ENCODE measurements at places on chromosomes 5 and 9. TPM values are rescaled to one million over a fixed set of nuclear protein-coding genes. Genes with fewer than 3 reads are reported as not detected.

DNA sequence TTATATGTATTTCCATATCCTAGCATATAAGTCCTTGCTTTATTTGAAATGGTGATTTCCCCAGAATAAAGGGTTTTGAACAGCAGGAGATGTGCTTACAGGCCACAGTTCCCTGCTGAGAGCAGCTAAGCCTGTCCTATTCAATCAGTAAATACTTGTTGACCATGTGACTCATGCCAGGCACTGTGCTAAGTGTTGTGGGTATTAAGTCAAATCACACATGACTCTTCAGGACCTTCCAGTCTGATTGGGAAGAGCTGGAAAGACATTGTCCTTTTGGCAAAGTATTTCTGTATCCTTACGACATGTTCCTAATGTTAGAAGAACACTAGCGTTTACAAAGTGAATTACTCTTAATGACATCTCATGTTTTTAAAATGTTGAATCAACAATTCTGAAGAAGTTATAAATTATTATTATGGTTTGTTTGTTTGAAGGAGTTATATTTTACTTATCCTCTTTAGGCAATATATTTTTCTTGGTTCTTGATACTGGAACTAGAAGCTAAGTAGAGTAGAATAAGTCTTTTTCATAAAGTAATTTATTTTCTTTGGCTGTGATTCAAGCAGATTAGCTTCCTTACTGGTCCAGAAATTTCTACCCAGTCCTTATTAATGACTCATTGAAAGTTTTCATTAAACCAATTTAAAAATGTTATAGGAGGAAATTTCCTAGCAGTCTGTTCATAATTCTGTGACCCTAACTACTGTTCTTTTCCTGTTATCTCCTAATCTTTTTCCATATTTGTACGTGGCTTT is 82.1 kb downstream of the GAPVD1 start:
- no peak for DNase-seq

DNA sequence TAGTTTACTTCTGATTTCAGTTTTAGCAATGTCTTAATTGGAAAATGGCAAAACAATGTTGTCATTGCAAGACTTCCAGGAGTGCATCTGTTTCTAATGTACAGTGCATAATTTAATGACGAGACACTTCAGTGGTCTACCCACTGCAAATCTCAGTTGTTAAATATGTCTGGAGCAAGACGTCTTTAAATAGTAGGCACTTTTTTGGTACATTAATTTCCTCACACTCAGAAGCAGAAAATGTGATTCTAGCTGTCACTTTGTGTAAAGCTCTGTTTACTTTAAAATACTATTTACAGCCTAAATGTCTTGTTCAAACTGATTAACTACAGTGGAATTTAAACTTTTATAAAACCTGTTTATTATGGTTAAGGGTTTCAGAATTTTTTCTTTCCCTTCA is 815.5 kb downstream of the TLE1 start:
- no peak for DNase-seq

DNA sequence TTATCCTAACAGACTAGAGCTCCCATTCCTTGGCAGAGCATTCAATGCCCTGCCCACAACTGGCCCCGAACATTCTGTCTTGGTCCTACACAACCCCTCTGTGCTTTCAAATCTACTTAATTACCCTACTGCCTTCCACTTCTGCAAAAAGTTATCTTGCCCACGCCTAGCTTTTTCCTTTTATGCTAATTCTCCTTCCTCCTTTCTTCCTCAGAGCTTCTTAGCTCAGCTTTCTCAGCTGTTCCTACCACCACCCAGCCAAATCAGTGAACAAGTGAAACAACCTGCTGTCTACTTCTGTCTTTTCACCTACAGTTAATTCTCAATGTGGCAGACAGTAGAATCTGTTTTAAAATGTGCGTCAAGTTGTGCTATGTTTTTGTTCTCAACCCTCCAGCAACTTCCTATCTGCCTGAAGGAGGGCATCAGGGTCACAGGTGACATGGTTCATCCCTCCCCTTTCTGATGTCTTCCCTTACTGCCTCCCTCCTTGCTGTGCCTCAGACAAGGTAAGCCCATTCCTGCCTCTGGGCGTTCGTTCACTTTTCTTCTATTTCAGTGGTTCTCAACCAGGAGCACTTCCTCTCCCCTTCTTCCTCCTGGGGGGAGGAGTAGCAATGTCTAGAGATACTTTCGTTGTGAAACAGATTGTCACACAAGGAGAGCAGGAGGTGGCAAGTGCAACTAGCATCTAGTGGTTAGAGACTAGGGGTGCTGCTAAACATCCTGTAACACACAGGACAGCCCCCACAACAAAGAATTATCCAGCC is 1.3 kb upstream of the REEP5 start:
- DNase-seq, result no peak

DNA sequence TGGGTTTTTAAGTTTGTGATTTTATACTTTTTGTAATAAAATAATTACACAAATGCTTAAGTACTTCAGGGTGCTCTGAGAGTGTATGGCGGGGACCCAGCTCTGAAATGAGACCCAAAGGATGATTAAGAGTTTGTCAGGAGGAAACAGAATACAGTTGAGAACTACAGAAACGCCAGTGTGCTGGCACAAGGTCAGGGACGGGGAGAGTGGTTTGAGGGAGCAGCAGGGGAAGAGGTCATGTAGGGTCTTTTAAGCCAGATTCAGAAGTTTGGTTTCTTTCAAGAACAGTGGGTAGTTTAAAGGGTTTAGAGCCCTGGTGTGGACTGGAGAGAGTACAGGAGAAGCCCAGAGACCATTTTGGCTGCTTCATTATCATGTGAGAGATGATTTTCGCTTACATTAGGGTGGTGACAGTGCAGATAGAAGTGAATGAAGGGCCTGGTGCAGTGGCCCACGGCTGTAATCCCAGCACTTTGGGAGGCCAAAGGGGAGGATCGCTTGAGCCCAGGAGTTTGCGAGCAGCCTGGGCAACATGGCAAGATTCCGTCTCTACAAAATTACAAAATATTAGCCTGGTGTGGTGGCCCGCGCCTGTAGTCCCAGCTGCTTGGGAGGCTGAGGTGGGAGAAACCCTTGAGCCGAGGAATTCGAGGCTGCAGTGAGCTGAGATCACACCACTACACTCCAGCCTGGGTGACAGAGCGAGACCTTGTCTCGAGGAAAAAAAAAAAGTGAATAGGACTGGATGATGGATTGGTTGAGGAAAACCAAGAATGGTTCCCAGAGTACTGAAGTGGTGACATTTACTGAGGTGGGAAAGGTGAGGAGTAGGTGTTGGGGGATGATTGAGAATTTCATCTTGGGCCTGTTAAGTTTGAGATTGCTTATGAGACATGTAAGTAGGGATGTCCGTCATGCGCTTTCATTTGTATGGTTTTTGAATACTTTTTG is 1.4 kb upstream of the ETF1 start:
- no peak for DNase-seq

GRCh38 chr5:147445917-147446316 is 64.0 kb downstream of the DPYSL3 start:
- no peak for DNase-seq

DNA sequence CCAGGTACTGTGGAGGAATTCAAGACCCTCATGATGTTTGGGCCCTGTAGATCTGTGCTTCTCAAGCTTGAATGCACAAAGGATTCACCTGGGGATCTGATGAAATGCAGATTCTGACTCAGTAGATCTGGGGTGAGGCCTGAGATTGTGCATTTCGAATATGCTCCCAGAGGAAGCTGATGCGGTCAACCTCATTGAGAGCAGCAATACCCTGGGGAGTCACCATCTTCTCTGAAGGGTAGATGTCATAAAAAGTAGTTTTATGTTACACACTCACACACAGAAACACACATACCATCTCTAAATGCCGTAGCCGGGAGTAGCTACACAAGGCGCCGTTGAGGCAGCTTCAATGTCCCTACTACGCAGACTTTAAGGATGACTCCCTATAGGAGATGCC is 55.8 kb upstream of the CPEB4 start:
- no peak for DNase-seq

GRCh38 chr5:39314591-39314990 is 49.7 kb downstream of the C9 start:
- no peak for DNase-seq

DNA sequence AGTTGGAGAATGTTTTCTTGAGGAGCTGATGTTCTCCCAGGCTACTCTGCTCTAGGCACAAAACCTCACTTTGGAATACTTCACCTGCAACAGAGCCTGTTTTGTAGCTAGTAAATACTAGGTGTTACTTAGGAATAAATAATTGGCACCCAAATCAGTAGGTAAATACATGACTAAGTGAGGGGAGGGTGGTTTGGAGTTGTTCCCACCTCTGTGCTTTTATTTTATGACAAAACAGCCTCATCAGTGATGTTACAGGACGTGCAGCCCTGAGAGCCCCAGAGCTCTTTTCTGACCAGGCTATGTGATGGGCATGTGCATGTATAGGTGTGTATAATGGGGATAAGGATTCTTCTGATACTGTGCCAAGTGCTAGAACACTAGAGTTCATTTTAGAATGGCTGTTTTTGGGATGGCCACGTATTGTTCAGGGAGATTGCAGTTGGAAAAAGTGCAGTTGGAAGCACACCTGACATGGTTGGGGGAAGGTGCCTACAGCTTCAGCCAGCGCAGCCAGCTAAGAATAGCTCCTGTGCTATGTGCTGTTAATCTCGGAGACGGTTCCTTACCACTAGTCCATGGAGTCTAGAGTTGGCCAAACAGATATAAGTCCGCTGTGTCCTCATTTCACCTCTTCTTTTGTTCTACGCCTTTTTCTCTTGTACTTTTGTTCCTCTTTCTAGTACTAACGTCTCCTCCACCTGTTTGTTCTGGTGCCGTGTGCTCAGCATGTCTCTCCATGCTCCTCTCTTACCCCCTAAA is 284.7 kb downstream of the FANCC start:
- DNase-seq, result no peak

TBC1D2 gene
- 4.3 TPM for total RNA-seq

FAM221B gene
- not detected for total RNA-seq

DNA sequence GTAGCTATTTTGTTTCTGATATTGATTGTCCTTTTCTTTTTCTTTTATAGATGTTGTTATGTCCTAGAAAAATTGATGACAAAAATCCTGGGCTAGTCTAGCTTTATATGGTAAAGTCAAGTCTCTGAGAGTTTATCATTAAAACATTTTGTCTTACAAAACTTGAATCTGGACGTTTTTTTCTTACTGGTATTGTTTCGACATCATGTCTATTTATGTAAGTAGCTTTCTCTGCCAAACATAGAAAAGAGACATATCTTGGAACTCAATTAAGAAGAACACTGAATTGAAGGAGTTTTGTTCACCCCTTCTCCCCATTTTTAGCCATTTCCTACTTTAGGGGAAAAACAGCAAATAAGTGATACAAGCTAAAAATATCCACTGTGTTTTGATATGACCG is 151.5 kb downstream of the ISOC1 start:
- no peak for DNase-seq

ACER2 gene
- 3.8 TPM for total RNA-seq

TAF1L gene
- total RNA-seq, result not detected

- DNase-seq, result no peak
Measured at GRCh38 chr9:76562511-76562911, 103.5 kb downstream of the GCNT1 start.

GRCh38 chr9:89839449-89839848 is 234.6 kb downstream of the GADD45G start:
- no peak for DNase-seq

GHR gene
- total RNA-seq, result 15.1 TPM

DNA sequence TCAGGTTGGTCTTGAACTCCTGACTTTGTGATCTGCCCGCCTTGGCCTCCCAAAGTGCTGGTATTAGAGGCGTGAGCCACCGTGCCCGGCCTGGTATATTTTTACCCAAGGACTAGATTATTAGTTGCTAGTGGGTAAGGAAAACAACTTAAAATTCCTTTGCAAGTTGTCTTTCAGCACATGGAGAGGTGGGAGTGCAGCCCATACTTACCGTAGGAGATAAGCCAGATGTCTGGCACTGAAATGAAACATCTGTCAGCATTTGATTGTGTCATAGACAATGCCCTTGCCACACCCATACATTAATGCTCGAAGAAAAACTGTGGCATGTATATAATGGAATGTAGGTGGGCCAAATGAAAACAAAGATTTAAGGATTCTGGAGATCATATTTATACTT is 36.6 kb upstream of the ANKH start:
- no peak for DNase-seq

DNA sequence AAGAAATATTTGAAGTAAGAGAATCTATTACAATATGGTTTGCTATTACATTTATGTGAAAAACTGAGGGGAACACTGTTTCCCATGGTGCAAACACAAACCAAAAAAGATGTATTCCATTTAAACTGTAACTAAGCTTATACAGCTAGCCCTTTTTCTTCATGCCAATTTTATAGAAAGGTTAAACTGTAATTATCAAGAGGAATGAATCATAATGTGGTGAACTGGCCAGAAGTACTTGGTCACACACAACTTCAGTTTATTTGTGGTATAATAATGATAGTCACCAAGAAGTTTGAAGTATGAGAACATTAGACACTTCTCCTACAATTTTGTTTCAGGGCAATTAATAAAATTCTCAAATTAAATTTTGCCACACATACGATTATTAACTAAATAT is 177.9 kb downstream of the XRCC4 start:
- DNase-seq, result no peak

DNLZ gene
- 34.9 TPM for total RNA-seq

CCNJL gene
- total RNA-seq, result 5.8 TPM

DNA sequence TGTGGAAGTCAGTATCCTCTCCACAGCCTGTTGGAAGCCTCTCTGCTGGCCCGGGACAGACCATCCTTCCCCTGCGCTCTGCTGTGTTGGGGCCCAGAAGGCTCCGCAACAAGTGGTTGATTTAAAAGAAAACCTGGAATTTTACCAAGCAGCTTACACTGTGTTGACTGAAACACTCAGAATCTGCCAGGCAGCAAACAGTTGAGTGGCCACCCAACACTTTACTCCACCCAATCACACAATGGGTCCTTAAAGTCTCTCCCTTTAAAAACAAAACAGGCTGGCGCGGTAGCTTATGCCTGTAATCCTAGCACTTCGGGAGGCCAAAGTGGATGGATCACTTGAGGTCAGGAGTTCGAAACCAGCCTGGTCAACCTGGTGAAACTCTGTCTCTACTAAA is 28.0 kb upstream of the DMRT3 start:
- DNase-seq, result no peak

DNA sequence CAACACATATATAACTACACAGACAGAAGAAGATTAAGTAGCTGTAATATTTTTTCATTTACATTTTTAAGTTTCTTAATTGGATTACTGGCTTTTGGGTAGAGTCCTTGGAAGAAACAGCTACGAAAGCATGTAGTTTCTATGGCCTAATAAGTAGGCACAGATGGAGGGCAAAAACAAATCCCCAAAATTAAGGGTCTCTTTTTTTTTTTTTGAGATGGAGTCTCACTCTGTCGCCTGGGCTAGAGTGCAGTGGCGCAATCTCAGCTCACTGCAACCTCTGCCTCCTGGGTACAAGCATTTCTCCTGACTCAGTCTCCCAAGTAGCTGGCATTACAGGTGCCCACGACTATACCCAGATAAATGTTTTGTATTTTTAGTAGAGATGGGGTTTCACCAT is 27.1 kb upstream of the MTMR12 start:
- DNase-seq, result no peak

SIL1 gene
- 44.9 TPM for total RNA-seq

GRCh38 chr5:134022333-134022732 is 17.6 kb upstream of the VDAC1 start:
- DNase-seq, result no peak
